ENCODE measurements at places on chromosomes 11 and 22.

- no peak for DNase-seq
Measured at GRCh38 chr11:94184846-94185245, 56.2 kb downstream of the PANX1 start.

DNA sequence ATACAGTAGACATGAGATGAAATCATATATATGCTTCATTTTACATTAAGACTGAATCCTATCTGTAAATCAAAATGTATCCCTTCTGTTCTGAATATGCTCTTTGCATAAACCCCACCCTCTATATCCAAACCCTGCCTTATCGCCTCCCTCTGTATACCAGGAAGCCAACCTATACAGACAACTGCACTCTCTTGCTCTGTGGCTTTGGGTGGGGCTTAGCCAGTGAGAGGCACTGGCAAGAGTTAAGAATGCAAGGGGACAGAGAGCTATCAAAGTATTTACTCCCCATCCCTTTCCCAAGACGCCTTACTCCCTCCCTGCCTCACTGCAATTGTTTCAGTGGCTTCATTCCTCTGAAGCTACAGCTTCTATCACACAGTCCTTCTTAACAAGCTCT lies 309.8 kb downstream of the TTC28 start:
- DNase-seq, result no peak

GRCh38 chr22:24118689-24119384 lies 62.5 kb upstream of the SUSD2 start:
- DNase-seq, result no peak

- DNase-seq, result no peak
Measured at GRCh38 chr22:40486962-40487602, 116.7 kb downstream of the SGSM3 start.

DNA sequence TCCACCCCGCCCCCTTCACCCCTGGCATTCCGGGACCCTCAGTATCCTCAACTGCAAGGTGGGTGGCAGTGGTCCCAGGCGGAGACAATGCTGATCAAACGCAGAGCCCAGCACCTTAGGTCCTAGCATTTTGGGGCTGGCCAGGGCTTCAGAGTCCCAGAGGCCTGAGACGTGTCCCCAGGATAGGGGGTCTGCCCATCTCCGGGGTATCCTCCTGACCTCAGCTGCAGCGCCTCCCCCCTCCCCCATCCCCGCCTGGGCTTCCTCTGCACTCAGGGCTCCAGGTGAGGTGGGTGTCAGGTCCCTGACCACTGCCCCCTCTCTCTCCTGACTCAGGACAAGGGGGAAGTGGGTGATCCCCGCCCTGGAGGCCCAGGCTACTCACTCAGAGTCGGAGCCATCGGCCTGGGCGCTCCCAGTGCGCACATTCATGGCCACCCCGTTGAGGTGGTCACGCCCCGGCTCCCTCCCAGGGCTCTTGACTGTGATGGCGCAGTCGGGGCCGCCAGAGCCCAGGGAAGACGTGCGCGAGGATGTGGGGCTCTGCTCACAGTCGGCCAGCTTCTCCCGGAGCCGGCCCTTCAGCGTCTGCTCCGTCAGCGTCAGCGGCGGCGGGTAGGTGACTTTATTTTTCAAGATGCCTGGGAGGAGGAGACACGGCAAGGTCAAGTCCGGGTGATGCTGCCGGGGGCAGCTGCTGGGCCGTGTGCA lies 28.3 kb downstream of the TRMU start:
- no peak for DNase-seq

DNA sequence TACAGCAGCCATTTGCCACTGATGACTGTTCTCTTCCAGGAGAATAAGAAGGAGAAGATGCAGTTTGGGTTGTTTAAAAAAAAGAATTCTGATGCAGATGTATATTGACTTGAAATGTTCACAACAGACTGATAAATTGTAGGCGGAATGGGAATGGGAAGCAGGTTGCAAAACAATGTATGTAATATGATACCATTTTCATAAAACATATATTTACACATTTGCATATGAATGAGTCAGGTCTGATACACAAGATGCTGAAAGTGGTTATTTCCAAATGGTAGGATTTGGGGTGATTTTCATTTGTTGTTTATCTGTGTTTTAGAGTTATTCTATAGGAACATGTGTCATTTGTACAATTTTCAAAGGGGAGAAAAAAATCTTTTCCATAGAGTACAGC lies 9.0 kb upstream of the RCN1 start:
- DNase-seq, result no peak

GRCh38 chr11:131924457-131925201 lies 554.2 kb downstream of the NTM start:
- no peak for DNase-seq

DNA sequence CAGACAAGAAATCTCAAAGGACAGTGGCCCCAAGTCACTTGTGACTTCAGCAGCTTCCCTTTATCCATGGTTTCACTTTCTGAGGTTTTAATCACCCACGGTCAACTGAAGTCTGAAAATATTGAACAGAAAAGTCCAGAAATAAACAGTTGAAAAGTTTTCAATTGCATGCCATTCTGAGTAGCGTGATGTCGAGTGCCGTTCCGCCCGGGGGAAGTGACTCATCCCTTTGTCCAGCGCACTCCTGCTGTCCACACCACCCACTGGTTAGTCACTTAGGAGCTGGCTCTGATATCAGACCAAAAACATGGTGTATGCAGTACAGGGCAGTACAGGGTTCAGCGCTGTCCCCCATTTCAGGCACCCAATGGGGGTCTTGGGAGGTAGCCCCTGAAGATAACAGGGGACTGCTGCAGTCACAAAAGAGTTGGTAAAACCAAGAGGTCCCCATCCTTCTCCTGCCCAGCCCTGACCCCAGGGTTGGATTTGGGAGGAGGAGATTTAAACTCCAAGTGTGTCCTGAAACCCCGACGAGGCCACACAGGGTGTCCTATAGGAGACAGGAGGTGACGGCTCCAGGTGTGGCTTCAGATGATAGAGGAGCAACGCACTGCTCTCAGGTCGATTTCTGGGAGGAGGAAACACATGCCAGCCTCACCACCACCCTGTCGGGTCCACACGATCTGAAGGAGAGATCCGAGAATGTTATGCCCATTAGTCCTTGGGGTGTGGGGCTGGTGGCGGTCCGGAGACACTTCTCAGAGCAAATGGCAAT lies 390.1 kb downstream of the CTTN start:
- no peak for DNase-seq

Measured in GM12864 (cell line).